ENCODE measurements at places on chromosomes 1 and 21. TPM values are rescaled to one million over a fixed set of nuclear protein-coding genes. Genes with fewer than 3 reads are reported as not detected.

DNA sequence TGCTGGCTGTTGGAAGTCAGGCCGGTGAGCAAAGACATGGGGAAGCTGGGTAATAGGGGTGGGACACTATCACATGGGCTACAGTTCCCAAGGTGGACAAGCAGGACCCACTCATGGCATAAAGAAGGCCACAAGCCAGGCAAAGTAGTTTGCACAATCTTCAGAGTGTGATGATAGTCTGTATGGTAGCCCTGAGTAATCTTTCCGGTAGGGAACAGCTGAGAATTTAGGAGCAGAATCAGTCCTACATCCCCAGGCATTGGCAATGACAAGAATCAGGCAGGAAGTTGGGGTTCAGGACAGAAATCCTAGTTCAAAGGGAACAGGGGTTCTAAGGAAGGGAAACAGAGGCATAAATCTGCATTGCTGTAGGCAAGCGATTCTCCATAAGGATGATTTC, 23.9 kb upstream of the SPATA6 start:
- DNase-seq, result no peak

NBPF4 gene
- total RNA-seq, result not detected

GRCh38 chr1:19525607-19526545, 40.5 kb upstream of the CAPZB start:
- no peak for DNase-seq

KCNJ6 gene
- not detected for total RNA-seq

DNA sequence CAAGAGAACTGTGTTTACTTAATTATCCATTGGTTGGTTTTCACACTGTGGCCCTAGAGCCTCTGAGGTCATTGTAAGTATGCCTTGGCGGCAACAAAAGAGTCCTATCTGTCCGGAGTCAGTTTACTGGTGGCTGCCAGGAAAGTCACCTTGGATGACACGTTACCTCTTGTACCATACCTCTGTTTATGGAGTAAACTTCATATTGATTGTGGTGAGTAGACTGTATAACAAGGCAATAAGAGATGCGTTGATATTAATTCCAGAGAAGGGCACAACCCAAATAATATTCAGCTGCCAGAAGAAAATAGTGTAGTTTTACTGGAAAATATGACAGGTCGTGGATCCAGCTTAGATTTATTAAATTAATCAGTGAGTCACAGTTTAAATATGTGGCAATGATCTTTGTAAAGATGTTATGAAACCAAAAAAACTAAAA, 20.4 kb upstream of the KIF14 start:
- no peak for DNase-seq

- peak; percentile 27 for DNase-seq
Measured at GRCh38 chr21:44279354-44280260, 6.1 kb upstream of the AIRE start.
